ENCODE measurements at places on chromosomes 1 and 21.

GRCh38 chr1:12179111-12179519 is 12.3 kb downstream of the TNFRSF1B start:
- DNase-seq, result no peak

DNA sequence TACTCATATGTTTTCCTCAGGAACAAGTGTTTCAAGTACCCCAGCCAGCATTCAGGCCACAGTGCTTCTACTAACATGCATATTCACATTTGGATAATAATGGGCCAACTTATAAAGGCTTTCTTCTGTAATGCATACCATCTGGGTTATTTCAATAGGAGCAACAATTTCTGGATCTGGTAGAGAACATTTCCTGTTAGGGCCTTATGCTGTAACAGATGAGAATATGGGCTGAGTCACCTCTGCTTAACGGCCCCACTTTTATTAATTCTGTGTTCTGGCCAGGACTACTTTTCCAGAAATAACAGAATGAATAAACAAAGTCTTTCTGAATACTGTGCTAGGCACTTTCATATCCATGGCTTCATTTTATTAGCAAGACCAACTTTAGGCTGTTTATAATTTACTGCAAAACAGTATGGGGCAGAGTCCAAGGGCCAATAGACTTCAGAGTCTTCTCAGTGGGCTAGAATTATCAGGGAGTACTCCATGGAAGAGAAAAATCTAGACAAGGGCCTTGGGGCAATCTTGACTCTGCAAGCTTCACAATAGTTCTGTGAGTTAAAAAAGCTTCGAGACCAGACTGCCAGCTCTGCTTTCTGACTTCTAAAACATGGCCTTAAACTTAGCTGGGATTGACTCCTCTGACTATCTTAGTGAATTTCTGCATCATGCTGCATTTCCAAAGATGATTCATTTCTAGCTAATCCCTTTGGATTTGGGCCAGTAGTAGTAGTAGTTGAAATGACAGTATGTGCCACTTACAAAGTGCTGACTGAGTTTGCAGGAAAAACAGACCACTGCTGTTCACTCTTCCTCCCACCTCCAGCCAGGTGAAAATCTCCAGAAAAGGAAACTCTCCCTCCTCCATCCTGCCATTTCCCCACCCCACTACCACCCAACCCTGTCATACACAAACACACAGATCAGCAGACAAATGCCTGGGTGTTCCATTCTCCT is 8.2 kb upstream of the SSX2IP start:
- DNase-seq, result no peak

DNA sequence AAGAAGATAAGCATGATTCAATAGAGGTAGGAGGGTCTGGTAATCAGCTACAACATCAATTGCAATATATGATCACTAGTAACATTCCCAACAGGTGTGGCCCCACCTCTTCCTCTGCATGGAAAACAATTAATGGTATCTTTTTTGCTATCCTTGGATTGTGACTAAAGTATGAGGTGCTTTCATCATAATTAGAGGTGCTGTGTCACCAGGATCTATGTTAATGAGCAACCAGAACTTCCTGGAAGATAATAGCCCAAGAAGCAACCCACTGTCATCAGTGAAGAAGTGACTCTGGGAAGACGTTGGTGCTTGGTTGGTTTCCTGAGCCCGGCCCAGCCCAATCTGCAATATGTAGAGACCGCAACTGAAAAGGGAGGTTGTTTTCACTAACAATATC is 167.2 kb downstream of the SETD4 start:
- no peak for DNase-seq

DNA sequence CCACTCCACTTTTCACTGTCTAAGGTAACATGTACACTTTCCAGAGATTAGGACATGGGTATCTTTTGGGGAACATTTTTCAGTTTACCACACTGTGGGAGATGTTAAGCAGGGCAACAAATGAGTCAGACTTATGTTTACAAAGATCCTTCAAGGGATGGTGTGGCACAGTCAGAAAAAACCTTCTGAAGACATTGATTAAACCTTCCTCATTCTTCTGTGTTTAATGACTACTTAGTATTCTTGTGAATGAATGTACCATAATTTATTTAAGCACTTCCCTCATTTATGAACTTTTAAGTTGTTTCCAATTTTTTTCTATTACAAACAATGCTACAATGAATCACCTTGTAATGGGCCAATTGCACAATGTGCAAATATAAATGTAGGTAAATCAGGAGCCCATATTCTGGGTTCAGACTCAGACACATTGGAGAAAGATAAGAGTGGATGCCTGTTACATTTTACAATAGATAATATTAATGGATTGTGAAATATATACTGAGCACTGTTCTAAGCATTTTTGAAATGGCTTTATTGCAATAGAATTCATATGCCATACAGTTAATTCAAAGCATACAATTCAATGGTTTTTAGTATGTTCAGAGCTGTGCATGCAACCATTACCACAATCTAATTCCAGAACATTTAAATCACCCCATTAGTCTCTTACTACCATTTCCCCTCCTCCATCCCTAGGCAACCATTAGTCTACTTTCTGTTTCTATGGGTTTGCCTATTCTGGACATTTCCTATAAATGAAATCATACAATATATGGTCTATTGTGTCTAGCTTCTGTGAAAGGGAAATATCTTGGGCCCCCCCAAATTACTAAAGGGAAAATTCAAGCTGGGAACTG is 1.9 kb upstream of the SFT2D2 start:
- DNase-seq, result no peak

- no peak for DNase-seq
Observed at GRCh38 chr21:16108561-16109075, 378.8 kb downstream of the USP25 start.

DNA sequence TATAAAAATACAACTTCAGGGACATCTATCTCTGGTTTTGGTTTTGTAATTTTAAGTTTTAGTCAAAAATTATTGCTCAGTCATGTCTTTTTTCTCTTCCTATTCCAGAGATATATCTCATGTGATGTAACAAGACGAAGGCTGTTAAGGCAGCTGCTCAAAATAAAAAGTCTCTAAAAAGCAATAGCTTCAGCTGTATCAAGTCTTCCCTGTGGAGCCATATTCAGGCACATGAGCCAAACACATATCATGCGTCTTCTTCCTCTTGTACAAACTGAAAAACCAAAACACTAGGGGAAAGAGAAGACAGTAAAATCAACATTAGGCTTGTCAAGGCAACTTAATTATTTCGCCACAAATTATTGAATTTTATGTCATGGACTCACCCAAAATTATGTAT is 240.7 kb downstream of the NRIP1 start:
- no peak for DNase-seq

DNA sequence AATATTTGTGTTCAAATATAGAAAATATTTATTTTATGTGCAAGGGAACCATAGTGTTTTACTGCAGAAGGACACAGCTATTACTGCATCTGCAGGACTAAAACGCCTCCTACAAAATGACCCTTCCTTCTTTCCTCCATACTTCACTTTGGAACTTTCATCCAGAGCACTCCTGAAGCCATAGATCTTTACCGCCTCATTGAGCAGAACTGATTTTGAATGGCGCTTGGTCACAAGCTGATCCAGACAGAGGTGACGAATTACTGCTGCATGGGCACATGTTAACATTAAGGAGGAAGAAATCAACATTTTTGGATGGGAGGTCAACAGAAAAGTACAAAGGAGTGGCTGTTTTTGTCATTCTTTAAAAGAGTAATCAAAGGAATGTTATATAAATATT is 931.6 kb downstream of the NCAM2 start:
- no peak for DNase-seq

- DNase-seq, result no peak
Observed at GRCh38 chr21:28832013-28832714, 160.5 kb downstream of the LTN1 start.

DNA sequence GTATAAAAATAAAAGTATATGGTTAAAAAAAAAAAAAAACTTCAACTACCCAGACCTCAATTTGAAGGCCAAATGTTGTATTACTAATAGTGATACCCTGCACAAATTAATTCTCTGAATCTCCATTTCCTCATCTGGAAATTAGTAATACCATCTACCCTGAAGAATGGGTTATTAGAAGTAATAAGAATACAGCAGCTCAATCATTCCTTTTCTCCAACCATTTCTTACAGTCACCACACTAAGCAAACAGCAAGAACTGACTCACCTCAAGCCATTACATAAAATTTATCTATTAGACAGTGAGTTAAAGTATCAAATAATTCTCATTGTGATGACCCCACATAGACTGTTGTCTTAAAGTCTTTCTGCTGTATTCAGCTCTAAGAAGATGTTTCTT is 39.6 kb downstream of the RERE start:
- DNase-seq, result no peak

- no peak for DNase-seq
Observed at GRCh38 chr1:18950401-18951026, 6.0 kb downstream of the IFFO2 start.

- no peak for DNase-seq
Observed at GRCh38 chr1:43952731-43953346, 6.1 kb downstream of the IPO13 start.

DNA sequence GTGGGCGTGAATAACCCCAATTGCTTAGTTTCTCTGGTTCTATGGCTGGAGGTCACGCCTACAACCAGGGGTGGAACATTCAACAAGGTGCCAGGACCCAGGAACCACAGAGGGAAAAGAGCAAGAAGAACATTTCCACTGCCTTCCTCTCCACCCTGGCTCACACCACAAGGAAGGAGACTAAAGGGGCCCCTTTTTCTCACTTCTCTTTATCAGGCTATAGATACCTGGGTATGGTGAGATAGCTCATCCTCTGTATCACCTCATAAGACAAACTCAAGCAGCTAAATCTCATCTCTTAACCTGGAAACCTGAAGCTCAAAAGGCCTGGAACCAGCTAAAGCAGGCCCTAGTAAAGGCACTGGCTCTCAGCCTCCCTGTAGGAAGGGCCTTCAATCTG is 438.8 kb upstream of the OLFM3 start:
- no peak for DNase-seq

- no peak for DNase-seq
Observed at GRCh38 chr1:63516629-63517028, 6.4 kb downstream of the ITGB3BP start.

GRCh38 chr21:37433456-37433840 is 66.9 kb downstream of the DYRK1A start:
- DNase-seq, result no peak

- no peak for DNase-seq
Observed at GRCh38 chr1:223230161-223230881, 87.3 kb upstream of the TLR5 start.

GRCh38 chr1:193763266-193763665 is 576.9 kb upstream of the B3GALT2 start:
- no peak for DNase-seq

DNA sequence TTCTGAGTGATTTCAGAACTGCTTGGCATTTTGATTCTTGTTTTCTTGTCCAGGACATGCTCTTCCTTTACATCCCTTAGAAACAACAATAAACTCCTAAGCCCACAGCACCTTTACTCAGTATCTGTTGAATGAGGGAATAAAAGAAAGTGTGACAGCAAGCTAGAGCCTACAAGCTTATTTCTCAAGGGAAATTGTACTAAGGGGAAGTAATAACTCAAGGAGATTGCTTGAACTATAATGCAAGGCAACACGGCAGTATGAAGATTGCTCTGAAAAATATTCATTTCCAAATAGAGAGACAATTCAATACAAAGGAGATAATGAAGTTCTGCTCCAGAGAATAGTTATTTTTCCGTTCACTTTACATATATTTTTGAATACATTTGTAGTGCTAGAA is 6.5 kb downstream of the OR6P1 start:
- DNase-seq, result no peak

DNA sequence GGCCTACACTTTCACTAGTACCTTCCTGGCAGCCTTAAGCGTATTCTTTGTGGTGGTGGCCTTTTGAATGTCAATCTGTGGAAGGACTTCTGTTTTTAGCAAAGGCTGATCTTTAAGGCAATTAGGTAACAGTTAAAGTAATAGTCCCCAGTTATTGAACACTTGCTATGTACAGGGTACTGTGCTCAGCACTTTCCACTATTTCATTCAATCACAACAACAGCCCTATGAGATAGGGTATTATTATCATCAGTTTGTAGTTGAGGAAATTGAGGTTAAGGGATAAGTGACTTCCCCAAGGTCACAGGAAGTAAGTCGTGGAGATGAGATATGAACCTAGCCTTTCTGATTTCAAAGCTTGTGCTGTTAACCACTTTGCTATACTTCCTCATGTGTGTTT is 185.7 kb downstream of the ST6GALNAC3 start:
- DNase-seq, result no peak

DNA sequence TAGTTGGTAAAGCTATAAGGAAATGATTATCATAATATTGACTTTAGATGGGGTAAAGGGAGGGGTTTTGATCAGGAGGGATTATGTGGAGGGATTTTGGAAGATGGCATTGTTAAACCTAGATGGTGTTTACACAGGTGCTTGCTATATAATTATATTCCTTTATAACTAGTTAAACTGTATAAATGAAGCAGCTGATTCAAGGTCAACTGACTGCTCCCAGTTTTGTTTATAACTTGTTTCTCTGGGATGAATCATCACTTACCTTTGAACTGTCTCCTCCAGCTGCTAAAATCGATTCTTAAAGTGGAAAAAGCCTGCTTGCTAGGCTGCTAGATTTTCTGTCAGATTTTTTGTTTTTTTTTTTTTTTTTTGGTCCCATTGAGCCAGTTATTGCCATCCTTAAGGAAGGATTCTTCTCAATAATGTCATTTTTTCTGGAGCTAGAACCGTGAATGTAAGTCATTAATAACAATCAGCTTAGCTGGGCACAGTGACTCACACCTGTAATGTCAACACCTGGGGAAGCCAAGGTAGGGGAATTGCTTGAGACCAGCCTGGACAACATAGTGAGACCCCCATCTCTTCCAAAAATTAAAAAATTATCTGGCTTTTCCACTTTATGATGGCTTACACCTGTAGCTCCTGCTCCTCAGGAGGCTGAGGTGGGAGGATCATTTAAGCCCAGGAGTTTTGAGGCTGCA is 153.2 kb downstream of the PIK3R3 start:
- DNase-seq, result no peak

DNA sequence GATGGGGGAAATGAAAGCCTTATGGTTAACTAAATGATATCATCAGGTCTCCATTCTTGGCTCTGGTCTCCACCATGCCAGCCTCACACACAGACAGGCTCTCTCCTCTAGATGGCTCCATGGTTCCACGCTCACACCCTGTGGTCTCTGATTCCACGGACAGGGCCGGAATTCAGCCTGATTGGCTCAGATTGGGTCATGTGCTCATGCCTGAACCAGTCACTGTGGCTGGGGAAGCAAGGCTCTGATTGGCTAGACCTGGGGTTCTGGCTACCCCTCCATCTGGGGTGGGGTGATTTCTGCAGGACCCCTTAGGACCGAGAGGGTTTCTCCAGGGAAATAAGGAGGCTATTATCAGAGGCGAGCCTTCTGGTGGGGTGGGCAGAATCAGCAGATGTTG is 277.0 kb downstream of the PTPRU start:
- no peak for DNase-seq
